ENCODE measurements at places on chromosomes 5 and 9.

DNA sequence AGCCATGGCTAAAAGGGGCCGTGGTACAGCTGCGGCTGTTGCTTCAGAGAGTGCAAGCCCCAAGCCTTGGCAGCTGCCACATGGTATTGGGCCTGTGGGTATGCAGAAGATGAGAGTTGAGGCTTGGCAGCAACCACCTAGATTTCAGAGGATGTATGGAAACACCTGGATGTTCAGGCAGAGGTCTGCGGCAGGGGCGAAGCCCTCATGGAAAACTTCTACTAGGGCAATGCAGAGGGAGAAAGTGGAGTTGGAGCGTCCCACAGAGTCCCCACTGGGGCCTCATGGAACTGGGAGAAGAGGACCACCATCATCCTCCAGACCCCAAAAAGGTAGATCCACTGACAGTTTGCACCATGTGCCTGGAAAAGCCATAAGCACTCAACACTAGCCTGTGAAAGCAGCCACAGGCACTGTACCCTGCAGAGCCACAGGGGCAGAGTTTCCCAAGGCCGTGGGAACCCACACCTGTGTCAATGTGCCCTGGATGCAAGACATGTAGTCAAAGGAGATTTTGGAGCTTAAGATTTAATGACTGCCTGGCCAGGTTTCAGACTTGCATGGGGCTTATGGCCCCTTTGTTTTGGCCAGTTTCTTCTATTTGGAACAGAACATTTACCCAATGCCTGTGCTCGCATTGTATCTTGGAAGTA, 65.9 kb downstream of the DMXL1 start:
- no peak for DNase-seq

- no peak for DNase-seq
Measured at GRCh38 chr5:64206653-64207052, 41.0 kb downstream of the RNF180 start.

- no peak for DNase-seq
Measured at GRCh38 chr5:8561854-8562253, 692.9 kb downstream of the MTRR start.

GRCh38 chr9:4680750-4681149, 1.4 kb downstream of the CDC37L1 start:
- no peak for DNase-seq

DNA sequence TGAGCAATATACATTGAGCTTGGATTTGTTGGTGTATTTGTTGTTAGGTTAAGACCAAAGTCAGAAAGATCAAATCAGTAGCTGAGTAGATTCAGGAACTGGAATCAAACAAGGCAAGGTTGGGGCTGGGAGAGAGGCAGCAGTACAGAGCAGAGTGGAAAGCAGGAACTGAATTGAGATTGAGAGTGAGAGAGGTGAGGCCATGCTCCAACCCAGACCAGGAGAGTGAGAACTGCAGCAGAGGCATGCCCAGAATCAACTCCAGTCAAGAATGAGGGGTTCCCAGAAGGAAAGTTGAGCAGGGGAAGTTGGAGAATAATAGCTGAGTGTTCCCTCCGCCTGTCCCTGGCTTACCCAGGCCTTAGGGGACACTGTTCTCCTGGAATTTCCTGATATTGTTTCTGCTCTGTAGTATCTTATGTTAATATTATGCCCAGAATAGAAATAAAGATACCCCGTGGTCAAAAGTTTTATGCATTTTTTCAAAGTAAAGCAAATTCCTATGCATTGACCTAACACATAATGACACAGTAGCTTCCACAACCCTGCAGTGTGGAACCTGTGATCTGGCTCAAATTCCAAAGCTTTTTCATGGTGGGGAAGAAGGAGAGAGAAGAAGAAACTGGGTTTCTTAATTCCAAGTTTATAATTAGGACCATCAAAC, 82.7 kb downstream of the SV2C start:
- DNase-seq: no peak

DNA sequence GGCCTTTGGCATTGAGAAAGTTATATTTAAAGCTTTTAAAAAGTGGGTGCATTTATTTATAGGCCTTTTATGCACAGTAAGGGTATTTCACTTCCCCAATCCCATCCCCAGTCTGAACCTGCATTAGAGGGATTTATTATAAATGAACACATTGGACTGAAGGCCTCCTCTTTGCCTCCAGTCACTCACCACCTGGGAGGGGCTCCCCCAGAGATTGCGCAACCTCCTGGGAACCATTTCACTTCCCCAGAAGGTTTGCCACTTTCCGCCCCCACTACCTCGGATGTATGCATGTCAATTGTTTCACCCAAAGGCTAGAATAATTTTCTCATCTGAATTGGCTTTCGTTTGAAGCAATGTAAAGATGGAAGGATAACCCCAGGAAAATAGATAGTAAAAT, 29.8 kb upstream of the VCAN start:
- DNase-seq: no peak

DNA sequence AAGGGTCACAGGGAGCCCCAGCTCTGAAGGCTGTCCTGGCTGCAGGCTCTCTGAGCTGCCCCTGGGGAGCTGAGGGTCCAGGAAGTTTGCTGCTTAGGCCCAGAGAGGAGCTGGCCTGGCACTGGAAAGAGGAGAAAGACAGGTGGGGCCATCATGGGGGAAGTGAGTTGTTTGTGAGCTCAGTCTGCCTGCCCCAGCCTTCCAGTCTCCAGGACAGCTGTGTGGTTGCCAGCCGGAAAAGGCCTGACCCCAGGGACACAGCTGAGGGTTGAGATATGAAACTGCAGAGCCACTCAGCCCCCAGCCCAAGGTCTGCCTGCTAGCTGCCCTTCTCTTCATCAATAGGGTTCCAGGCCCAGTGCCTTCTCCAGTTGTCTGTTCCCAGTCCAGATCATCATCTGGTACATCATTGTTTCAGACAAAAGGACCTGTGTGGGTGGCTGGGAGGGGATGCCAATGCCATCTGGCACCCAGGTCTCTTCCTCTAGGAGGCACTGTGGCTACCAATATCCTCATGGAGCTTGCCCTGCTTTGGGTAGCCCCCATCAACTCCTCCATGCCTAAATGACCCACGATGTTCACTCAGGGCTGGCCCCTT, 4.3 kb upstream of the DDX41 start:
- no peak for DNase-seq

DNA sequence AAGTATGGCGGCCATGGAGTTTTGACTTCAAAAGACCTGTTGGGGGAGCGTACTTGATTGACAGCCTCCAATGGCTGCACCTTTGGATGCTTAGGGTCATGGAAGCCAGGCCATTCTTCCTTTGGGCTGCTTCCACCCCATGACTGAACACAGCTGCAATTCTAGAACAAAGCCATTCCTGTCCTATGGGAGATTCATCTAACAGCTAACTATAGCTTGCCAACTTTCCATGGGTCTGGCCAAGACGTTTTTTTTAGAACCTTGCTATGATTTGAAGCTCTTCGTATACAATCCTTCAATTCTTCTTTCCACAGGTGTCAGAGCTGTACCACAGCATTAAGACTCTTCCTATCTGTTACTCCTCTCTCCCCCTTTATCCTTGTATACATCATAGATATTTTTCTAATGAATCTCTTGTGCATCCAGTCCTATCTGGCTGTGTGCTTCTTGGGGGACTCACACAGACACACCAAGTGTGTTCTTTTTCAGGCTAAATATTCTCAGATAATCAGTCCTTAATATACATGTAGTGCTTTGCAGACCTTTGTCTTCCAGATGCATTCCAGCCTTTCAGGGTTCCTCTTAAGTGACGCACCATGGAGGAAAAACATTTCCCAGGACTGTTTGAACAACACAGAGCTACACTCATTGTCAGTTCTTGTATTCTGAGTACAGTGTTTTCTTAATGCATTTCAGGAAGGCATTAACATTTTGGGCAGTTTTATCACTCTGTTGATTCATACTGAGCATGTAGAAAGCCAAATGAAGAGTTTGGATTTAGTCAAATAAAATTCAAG, 198.9 kb downstream of the TAF11L14 start:
- no peak for DNase-seq

- no peak for DNase-seq
Measured at GRCh38 chr5:159826351-159827214, 89.7 kb upstream of the ADRA1B start.

DNA sequence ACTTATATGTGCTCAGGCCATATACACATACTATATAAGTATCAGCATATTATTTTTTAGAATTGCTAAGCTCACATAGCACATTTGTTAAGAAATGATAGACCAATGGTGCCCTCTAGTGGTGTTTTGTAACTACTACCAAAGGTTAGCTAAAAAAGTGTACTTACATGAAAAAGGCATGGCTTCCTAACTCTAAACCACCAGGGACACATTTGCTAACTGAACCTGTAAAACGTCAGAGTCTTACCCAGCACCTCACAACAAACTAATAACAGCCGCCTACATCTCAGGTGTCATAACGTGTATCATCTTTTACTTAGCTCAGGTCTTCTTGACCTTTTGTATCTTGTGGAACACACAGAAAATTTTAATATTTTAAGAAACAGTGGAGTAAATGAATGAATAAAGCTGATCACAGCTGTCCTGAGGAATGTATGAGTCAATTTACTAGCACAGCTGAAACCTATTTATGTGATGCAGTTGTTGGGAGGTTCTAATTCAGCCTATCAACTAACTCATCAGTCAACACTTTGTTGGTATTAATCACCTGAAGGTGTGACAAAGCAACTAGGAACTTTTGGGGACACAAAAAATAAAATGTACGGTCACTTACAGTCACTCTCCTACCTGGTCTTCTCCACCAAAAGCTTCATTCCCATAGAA, 72.9 kb downstream of the BAAT start:
- no peak for DNase-seq

DNA sequence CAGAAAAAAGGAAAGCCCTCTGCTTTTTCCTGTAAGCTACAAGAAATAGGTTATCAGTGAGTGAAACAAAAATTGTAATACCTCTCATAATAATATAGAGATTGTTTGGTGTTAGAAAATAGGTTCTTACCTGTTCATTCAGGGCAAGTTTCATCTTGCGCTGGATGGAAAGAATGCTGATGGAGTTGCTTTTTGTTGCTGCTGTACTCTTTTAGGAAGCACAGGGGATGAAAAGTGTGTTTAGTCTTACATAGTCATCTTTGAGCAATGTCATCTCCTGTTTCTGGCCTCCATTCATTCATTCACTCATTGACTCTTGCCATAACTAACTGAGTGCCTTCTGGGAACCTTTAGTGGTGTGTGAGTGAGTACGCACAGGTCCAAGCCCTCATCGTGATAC, 6.4 kb downstream of the ENTREP1 start:
- no peak for DNase-seq

GRCh38 chr5:142445266-142445665, 120.4 kb upstream of the SPRY4 start:
- DNase-seq: no peak

DNA sequence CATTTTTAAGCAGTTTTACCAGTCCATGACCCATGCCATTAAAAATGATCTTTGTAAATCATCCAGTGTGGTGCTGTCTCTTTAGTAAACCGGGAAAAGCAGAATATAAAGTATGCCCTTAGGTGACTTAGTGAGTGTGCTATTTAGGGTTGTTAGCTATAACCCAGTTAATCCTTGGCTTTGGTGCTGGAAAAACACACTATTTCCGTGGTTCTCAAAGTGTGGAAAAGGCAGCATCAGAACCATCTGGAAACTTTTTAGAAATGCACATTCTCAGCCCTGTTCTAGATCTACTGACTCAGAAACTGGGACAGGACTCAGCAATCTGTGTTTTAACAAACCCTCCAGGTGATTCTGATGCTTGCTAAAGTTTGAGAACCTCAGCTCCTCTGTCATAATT, 123.6 kb upstream of the ZNF608 start:
- DNase-seq: no peak

DNA sequence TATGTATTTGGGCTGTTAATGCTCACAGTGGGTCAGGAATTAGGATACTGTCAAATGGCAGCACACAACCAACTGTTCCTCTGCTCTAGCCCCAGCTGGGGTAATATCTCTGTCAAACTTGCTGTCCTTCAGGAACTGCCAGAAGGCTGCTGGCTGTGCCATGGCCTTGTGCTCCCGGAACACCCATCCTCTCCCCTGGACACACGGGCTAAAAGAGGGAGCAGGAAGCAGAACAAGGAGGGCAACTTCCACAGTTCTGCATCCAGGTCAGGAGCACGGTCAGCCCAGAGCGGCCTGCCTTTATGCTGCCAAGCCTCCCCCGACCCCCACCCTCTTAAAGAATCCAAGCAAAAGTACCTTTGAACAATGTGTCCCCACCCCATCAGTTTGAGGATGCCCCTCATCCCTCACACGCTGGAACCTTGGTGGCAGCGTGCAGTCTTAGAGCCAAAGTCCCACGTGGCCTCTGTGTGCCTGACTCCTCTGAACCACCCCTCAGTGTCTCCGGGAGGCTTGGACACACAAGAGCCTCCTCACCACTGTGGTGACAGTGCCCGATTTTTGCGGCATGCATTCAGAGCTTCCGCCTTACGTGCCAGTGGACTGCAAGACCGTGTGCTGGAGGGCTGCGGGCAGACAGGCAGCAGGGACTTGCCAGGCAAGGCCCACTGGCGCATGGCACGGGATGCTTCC, 60.8 kb downstream of the PSMB7 start:
- no peak for DNase-seq

DNA sequence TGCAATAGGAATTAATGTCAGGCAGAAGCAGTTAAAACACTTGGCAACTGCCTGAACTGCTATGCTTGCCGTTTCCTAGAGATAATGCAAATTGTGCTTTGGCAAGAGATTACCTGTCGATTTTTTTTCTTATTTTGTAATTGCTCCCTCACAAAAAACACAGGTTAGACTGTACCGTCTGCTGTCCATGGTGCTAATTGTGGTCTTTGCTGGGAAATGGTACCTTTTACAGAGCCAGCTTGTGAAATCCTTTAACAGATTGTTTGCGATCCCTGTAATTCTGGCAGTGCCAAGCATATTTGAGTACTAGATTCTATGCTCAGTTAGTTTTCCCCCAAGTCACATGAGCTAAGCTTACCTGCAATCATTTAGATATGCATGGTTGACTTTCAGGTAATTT, 2125.8 kb upstream of the WWC1 start:
- DNase-seq: no peak

- no peak for DNase-seq
Measured at GRCh38 chr9:91640428-91640827, 216.8 kb upstream of the NFIL3 start.

- DNase-seq: peak; percentile 27
Measured at GRCh38 chr9:91223000-91223399, 138.7 kb downstream of the AUH start.

GRCh38 chr5:163758283-163758711, 252.9 kb downstream of the MAT2B start:
- DNase-seq: no peak

DNA sequence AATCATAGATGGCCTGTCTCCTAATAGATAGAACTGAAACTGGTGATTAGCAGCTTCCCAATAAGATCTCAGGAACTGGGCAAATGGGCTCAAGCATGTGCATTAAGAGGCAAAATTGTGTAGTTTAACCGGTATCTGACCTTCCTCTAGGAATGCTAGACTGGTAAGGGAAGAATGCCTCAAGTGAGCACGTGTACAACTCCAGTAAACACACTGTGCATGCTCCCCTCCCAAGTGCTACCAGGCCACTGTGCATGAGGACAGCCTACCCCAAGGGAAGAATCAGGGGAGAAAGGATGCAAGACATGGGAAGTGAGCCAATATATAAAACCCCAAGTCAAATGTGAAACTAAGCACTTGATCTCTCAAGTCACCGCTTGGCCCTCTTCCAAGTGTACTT, 1157.4 kb upstream of the CDH18 start:
- no peak for DNase-seq

GRCh38 chr5:107964722-107965121, 294.0 kb upstream of the EFNA5 start:
- no peak for DNase-seq

Data from activated T-cell treated with anti-CD3 and anti-CD28 coated beads, Interleukin-2, amount 50 U/mL, for 48 hours (primary cell).